ENCODE measurements at places on chromosomes 13 and 19. TPM values are rescaled to one million over a fixed set of nuclear protein-coding genes. Genes with fewer than 3 reads are reported as not detected.

DNA sequence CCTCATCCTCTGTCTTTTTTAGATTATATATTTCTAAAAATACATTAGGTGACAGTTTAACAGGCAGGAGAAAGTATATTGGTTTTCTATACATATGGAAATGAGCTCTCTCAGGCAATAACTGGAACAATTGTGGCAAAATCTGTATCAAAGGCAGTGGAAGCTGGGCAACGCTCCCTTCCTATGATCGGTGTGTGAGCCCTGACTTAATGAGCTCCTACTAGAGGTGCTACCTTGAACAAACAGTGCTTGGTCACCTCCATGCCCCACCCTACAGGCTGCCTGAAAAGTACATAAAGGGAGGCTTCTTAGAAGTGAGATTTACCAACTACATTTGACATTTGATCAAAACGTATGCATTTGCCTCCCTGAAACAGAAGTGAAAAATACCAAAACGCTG is 185.3 kb downstream of the EFNB2 start:
- no peak for DNase-seq

GRCh38 chr13:111904701-111905608 is 162.0 kb upstream of the SOX1 start:
- no peak for DNase-seq

DNA sequence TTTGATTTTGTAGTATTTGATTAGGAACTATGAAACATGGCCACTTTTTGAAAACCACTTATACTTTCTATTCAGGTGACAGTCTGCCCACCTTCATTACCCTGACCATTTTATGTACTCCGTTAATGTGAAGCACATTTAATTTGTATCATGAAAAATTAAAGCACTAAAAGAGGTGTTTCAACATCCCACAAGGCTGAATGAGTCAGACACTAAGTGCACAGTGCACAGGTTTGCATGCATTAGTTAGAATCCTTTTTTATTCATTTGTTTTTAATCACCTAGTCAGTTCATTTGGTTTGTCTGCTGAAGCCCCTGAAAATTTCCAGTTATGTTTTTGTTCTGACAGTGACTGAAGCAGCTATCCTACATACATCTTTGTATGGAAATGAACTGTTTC is 271.0 kb downstream of the SLITRK5 start:
- no peak for DNase-seq

The LILRA1 gene
- 0.16 TPM for total RNA-seq

DNA sequence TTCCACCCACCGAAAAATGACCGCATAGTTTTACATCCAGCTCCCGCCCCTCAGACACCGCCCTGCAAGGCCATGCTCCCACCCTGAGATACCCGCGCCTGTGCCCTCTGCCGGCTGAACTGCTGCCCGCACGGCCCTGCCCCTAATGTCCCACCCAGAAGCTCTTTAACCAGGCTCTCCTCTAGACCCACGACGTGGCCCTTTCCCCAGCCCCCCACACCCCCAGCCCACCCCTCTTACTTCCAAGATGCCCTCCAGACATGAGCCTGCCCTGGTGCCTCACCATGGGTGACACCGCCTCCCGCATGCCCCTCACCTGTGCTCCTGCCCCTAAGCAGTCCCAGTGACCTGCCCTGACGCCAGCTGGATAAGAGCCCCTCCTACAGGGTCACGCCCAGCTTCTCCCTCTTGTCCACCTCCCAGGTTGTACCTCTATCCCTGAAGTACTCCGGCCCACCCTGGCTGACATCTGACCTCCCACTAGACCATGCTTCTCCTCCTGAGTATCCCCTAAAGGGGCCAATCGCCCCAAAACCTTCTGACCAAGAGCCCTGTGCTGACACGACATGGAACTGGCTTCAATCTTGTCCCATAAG is 51.2 kb downstream of the COLGALT1 start:
- DNase-seq: no peak

- peak; percentile 33 for DNase-seq
Measured at GRCh38 chr19:2015608-2015950, at the start of gene BTBD2. Gene BTBD2 (minus strand): TSS chr19:2015714. CDS start chr19:2015703, 11 bp downstream.

All from occipital lobe (tissue), 3 donors.